ENCODE measurements at places on chromosomes 16 and 17.

DNA sequence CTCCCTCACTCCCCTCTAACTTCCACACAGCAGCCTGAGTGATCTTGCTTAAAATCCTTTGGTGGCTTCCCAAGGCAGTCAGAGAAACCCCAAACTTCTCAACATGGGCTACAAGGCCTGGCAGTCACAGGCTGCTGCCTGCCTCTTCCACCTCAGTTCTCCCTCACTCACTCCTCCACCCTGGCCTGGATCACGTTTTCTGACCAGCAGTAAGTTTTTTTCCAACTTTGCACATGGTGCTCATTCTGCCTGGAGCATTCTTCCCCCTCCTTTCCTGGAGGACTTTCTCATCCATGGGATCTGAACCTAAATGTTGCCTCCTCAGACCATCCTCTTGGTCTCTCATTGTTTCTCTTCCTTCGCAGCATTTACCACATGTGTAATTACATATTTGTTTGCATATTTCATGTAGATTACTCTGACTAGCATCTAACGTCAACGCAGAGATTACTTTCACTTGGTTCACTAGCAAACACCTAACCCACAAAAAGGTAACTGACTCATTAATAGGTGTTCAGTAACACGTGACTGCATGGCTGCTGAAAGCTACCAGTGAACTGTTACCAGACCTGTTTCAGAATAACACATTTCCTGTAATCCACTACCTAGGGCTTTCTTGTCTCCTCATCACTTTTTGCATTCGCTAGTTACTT lies 17.1 kb downstream of the GNA13 start:
- DNase-seq = no peak

DNA sequence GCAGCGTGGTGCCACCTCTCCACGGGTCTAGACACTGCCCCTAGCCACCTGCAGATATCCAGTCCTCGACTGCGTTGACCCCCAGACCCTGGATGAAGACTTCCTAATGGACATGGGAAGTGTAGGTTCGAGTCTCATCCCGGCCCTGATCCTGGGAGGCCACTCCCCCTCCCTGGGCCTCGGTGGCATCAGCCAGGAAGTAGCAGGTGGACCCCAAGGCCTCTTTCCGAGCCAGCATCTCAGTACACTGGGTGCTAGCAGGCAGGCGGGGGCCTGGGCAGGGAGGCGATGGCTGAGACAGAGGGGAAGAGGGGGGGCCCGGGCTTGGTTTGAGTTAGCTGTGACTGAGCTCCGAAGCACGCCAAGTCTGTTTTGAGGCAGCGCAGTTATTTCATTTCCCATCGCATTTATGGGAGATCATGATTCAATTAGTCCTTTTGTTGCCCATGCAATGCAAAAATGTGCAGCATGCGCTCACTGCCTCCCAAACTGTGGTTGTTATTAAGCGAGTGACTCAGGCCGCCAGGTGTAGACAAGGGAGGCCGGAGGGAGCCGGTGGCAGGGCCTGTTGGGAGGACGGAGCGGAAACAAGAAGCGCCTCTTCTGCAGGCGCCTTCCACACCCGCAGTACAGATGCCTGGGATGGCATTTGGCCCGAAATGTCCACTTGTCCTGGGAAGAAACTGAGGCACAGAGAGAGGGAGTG lies 25.3 kb upstream of the ZNF469 start:
- DNase-seq = no peak

DNA sequence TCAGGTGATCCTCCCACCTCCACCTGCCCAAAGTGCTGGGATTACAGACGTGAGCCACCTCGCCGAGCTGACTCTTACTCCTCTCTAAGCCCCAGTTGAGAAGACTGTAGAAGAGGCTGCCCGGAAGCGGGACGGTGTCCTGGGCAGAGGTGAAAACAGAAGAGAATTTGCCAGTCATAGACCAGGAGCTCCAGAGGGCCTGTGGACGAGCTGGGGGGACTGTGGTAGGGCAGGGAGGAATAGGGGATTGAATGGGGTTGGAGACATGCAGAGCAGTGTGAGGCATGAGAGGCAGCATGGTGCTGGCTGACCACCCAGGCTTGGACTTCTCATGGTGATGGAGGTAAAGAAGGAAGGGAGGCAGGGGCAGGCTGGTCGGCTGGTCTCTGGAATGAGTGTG lies 17.1 kb upstream of the PHB1 start:
- DNase-seq = no peak

GRCh38 chr17:44741316-44741715 lies 17.5 kb upstream of the ADAM11 start:
- DNase-seq = no peak

- DNase-seq = no peak
These were observed 2.9 kb downstream of the ZNF750 start for GRCh38 chr17:82836823-82837357.

GRCh38 chr16:27703545-27703944 lies 153.6 kb downstream of the KATNIP start:
- DNase-seq = no peak

DNA sequence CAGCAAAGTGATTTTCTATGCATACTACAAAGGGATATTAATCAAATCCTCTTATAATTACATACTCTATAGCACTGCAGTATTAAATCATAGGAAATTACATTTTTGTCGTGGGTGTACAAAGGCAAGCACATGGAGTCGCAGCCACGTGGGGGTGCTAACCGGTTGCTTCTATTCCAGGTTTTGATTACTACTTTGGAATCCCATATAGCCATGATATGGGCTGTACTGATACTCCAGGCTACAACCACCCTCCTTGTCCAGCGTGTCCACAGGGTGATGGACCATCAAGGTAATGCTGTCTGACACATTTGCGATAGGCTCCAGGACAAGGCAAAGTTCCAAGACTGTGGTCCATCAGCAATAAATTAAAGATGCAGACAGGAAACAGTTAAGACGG lies 60.1 kb downstream of the ARSG start:
- DNase-seq = no peak

DNA sequence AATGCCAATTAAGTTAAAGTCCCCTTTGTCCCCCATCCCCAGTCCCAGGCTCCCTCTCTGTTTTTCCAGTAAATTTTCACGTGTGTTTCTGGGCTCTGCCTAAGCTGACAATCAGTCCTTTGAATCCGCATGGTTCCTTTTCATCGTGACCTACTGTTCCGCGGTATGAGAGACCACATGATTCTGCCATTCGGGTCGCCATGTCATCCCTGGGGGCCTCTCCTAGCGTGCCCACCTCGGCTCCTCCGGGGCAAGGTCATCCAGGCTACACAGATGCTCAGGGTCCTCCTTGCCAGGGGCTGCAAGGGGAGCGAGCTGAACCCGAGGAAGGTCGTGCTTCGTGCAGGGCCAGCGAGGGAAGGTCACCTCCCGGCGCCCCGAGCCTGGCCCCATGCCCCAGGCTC lies 157.6 kb downstream of the RAB11FIP4 start:
- DNase-seq = no peak

Measured in activated CD8-positive, alpha-beta memory T cell treated with anti-CD3 and anti-CD28 coated beads for 1 hour (primary cell).